ENCODE measurements at places on chromosomes 3 and 15. TPM values are rescaled to one million over a fixed set of nuclear protein-coding genes. Genes with fewer than 3 reads are reported as not detected.

- DNase-seq, result no peak
Measured at GRCh38 chr3:157785102-157785826, 282.0 kb upstream of the VEPH1 start.

GRCh38 chr3:157793745-157794144 lies 290.5 kb upstream of the VEPH1 start:
- peak; percentile 94 for DNase-seq

DNA sequence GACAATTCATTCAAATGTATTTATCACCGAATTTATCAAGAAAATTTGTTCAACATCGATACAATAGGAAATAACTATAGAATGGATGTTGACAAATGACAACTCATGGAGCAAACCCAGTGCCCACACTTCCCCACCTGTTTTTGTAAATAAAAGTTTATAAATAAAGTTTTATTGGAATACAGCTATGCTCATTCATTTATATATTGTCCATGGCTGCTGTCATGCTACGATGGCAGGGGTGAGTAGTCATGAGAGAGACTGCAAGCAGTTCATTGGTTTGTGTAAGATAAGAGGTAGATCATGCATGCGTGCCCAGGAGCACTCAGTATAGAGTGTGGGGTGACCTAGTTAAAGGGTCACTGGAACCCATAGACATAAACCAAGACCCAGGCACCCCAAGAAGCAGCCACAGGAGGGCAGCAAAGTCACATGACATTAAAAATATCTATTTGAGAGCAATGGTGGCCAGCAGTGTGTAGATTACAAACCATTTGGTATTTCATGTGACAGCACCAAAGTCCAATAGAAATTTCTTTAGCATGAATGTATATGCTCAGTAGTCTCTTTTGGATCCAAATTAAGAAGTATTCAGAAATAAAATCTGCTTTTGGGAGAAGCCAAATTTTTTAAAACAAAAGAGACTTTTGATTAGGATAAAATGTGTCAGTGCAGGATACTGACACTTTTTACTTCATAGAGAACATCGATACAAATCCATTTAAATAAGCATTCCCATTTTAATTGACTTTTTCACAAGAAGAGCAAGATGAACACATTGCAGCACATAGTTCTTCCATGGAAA lies 794.8 kb downstream of the MCTP2 start:
- no peak for DNase-seq

DNA sequence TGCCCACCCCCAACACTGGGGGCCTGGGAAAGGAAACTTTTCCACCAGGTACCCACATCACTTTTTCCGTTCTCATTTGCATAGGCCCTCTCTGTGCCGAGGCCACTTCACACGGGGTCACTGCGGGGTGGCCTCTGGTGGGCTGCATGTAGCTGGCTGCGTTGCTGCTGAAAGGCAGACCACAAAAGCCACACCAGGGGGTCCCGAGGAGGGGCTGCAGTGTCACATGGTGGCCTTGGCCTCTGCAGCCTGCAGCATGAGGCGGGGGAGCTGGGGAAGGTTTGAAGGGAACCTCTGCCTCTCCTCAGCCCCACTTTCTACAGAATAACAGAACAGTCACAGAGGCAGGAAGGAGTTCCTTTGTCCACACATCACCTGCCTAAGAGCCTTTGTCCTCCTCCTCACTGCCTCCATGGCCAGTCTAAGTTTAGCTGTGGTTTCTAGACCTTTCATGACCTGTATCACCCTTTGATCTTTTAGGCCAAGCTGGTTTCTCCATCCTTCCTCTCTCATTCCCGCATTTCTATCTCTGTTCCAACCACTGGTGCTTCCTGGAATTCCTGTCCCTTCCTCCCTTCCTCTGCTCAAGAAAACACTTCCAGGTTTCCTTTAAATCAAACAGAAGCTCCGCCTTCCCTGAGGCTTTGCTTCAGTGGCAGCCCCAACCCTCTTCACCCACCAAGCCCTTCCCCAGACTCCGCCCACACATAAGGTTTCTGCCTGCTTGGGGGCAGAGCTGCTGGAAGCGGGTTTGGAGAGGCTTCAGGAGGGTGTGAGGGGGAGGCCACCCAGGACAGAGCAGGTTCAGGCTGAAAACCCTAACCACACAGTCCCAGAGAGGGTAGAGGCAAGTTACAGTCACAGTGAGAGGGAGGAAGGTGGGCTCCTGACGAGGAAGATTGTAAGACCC lies 150.7 kb upstream of the TLE3 start:
- no peak for DNase-seq

The CHRNA5 gene
- 0.68 TPM for polyA plus RNA-seq

Measured in muscle of arm (tissue), 14 donors.